ENCODE measurements at places on chromosomes 2 and 18.

GRCh38 chr2:98912221-98912851 is 23.7 kb downstream of the CRACDL start:
- DNase-seq, result peak; percentile 39

GRCh38 chr2:151640087-151640486 is 94.2 kb downstream of the NEB start:
- no peak for DNase-seq

DNA sequence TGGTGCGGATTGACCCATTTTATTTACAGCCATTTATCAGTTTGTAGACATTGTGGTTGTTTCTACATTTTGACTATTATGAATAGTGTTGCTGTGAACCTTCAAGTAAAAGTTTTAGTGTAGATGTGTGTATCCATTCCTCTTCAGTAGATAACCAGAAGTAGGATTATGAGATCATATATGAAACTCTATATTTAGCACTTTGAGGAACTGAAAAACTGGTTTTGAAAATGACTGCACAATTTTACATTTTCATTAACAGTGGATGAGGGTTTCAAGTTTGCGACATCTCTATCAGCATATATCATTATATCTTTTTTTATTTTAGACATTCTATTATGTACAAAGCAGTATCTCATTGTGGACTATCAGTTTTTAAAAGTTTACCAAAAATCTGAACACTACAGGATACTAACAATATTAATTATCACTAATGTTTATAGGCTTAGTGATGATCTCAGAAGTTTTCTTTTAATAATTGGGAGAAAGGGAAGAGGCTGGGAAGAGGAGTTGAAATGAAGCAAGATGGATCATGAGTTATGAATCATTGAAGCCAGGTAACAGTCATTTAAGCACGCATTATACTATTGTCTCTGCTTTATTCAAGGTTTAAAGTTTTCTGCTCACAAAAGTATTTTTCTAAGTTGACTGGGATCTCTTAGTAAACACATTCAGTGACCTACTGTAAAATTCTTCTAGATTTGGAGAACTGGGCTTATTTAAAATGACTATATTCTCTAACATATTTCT is 329.0 kb upstream of the LRATD1 start:
- no peak for DNase-seq

DNA sequence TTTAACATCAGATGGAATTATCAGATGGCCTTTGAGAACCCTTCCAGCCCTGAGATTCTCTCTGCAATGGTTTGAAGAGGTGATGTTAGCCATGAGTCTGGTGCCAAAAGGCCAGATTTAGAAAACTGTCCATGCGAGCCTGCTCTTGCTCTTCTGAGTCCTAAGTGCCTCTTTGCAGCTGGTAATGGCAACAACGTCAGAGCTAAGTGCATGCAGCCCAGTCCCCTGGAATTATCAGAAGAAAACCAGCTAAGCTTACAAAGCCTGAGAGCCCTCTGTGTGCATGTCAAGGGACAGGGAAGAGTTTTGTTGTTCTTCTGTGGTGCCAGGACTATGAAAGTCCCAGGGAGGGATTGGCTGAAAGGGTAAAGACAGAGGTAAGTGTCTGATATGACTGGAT is 89.8 kb downstream of the LOXHD1 start:
- no peak for DNase-seq

GRCh38 chr2:48691935-48692691 is 63.4 kb downstream of the LHCGR start:
- DNase-seq, result no peak

Measured in BJ (cell line).